ENCODE measurements at places on chromosomes 11 and 22.

GRCh38 chr22:30226192-30226832 is 20.2 kb downstream of the LIF start:
- no peak for DNase-seq

GRCh38 chr22:42001121-42001520 is 2.5 kb downstream of the WBP2NL start:
- DNase-seq = peak; percentile 13

- DNase-seq = no peak
Observed at GRCh38 chr11:112100462-112100861, 13.8 kb downstream of the SDHD start.

DNA sequence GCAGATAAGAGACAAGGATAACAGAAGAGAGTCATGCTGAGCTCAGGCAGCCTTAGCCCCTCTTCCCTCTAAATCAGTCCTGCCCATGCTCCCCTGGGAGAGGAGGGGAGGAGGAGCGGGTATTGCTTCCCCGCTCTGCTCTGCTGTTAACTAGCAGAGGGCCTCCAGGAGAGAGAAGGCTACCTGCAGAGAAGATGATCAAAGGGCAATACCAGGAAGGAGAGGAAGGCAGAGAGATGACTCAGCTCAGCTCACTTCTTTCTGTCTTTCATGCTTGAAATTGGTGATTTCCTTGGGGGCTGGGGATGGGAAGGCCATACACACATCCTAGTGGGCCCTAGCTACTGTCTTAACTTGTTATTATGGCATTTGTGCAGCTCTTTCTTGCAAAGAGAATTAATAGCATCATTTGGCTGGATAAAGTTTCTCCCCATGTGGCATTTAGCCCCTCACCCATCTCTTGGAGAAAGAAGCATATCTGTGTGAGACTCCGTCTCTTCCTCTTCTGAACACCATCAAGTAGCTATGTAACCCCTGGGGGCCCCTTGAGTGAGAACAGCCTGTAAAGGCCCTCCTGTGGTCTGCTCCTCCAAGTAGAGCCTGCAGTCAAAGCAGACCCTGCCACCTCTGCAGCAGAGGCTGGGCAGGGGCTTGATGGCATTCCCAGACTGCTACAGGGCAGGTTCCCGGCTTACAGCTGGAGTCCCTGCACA is 33.4 kb upstream of the AMOTL1 start:
- DNase-seq = no peak

DNA sequence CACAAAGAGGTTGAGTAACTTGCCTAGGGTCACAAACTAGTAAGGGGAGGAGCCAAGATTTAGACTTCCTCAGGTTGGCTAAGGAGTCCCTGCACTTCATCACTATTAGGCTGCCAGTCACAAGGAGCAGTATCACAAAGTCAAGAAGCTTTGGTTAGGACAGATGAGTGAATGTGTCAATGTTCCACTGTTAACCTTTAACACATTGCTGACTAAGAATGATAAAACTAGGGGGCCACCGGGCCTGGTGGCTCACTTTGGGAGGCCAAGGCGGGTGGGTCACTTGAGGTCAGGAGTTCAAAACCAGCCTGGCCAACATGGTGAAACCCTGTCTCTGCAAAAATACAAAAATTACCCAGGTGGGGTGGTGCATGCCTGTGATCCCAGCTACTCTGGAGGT is 32.0 kb downstream of the TMEM123 start:
- DNase-seq = no peak

DNA sequence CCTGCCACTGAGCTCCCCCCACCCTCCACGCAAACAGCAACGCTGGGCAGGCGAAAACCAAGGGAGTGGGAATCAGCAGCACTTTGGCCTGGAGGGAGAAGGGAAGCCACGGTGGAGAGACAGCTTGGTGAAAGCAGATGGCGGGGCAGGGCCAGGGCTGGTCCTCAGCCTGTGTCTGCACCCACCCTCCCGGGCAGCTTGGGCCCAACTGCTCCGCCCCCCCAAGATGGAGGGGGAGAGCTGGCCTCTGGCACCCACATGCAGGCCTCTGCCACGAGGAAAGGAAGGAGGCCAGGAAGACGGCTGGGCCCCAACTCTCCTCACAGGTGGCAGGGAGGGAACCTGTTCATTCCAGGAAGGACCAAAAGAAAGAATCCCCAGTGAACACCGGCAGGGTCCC is 17.8 kb downstream of the MAFF start:
- DNase-seq = no peak

DNA sequence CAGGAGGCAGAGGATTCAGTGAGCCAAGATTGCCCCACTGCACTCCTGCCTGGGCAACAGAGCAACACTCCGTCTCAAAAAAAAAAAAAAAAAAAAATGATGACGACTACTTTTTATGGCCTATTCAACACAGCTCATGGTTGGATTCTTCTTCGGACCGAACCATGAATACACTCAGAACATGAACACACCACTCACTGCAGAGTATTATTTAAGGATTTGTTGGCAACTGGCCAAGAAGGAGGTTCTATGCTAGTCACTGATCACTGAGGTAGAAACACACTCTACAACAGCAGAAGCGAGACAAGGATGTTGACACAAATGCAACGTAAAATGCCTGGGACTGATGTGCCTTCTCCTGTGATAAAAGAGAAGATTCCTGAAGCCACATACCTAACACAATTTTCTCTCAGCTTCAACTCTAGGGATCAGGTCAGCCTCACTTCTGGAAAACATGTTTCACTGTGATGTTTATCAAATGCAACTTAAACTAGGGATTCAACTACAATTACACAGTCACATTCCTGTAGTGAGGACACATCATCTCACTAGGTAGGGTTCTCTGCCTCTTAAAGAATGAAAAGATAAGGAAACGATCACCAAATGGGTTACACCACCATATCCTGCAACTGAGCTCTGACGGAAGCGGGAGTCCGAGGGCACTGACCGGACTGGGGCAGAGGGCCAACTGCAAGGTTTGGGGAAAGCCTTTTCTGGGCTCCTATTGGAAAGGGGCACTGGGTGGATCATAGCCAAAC is 82.5 kb downstream of the SGSM3 start:
- no peak for DNase-seq

GRCh38 chr11:30113326-30113898 is 96.6 kb upstream of the KCNA4 start:
- DNase-seq = no peak

- DNase-seq = no peak
Observed at GRCh38 chr22:37982151-37982785, 2.1 kb downstream of the SOX10 start.

- no peak for DNase-seq
Observed at GRCh38 chr22:36220451-36220921, 18.8 kb downstream of the APOL2 start.

DNA sequence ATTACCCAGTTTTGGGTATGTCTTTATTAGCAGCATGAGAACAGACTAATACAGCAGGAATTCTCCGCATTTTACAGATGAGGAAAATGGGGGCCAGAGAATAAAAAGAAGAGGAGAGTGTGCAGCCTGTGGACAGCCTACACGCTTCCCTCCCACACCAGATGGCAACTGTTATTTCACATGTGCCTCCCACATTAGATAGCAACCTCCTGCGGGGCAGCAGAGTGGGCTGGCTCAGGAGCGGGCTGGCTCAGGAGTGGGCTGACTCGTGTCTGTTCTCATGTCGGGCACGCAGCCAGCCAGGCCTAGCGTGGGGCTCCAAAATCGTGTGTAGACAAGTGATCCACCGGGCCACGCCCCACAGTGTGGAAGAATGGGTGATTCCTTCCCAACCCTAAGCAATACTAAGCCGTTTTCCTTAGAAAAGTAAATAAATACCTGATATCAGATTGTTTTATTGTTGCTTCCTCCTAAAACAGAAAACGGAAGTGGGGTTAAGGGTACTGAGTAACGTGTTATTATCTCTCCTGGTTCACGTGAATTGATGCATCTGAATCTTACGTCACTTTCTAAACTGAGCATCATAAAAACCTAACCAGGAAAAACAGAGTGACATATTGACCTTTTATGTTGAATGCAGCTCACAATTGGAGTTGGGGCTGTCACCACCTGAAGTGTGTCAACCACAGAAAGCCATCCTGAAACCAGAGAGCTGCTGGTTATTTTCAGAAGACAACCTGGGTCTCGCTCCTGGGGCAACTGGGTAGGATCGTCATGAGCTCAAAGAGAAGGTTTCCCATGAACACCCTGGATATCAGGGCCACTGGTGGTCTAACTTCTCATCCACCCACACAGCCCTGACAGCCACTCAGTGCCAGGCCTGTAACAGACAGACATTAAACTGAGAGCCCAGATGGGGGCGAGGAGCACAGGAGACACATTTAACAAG is 3.3 kb downstream of the TTLL1 start:
- DNase-seq = no peak

DNA sequence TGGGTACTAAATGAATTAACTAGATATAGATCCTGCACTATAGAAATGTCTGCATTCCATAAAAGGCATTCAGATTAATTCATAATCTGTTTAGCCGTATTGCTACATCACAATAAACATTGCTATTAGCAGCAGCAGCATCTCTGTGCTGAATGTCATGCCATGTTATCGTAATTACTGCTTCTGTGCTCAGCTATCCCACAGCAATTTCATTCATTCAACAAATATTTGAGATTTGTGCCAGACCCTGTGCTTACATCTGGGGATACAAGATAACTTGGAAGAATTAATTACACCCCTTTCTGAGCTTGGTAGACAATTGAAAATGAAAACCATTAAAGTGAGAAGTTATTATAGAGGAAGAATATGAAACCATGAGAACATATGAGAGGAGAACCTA is 185.8 kb upstream of the C11orf87 start:
- DNase-seq = no peak

GRCh38 chr11:113884361-113884836 is 9.0 kb upstream of the USP28 start:
- DNase-seq = no peak

DNA sequence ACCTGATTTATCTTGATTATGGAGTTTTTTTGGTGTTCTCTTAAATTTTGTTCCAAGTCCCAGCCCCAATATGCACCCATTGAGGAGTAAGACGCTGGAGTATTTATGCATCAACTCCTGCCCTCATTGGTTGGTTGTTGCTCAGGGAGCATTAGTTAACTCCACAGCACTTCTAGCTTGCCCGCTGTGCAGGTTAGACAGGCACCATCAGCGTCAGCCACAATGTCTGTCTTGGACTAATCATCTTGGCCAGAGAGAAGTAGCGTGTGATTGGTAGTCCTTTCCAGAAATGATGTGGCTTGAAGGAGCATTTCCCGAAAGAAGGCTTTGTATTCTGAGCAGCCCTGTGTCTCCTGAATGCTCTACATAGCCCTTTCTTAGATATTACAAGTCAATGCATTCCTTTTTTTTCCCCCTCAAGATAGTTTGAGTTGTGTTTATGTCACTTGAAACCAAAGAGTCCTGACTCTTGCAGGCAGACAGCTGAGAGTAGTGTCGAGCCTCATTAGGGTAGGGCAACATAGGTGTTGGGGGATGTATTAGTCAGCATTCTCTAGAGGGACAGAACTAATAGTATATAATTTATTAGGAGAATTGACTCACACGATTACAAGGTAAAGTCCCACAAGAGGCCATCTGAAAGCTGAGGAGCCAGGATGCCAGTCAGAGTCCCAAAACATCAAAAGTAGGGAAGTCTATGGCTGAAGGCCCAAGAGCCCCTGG is 94.6 kb upstream of the RCN1 start:
- DNase-seq = no peak

GRCh38 chr11:79304599-79305212 is 136.1 kb downstream of the TENM4 start:
- DNase-seq = no peak

DNA sequence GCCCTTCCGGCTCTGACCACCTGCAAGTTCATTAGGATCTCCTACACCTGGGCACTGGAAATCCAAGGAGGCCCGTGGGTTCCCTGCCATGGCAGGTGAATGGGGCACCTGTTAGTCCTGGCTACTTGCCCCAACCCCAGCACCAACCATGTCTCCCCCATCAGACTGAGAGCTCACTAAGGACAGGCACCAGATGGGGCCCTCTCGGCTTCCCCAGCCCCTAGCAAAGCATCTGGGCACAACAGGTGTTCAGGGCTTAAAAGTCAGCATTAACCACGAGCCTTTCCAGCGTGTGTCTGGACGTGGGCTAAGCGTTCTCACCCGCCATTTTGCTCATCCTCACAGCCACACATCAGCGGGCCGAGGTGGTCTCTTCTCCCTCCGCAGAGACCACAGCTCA is 2.2 kb downstream of the SULT4A1 start:
- DNase-seq = no peak

DNA sequence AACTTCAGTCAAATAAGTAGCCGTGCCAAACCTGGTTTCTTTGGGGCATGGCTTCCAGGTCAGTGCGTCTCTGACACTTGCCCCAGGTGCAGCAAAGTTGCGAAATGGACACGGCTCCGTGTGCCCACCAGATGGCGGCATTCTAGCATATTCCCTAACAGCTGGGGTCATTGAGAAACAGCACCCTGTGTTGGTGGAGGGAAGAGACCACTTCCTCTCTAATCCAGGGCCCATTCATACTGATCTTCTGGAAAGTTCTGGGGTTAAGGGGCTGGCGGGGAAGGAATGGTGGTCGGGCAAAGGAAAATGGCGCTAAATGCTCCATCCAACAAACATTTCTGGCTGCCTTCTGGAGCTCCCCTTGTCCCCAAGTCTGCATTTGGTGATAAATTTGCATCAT is 141.2 kb upstream of the TIMP3 start:
- no peak for DNase-seq

DNA sequence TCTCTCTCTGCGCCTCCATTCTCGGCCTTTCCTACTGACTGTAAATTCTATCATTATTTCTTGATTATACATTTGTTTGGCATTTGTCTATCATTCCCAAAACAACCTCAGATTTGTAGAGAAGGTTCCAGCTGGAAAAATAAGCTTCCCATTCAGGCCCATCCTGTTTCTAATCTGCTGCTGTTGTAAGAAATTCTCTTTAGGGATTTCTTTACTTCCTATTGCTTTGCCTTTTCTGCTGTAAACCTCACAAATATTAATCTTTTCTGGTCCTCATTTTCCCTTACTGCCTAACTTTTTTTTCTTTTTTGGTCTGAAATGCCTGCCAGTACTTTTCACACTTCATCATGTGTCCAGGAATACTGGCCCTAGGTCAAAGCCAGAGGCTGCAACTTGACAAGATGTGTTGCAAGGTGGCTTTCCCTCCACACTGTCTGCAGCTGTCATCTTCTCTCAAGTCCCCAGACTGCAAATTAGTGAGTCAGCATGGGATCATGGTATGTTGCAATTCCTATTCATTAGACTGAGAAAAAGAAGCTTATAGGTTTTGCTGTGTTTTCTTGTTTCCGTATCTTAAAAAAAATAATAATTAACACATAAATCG is 858.7 kb upstream of the CHORDC1 start:
- DNase-seq = peak; percentile 55

- no peak for DNase-seq
Observed at GRCh38 chr11:94972700-94973098, 657 bp downstream of the CWC15 start.

Measured in HS-5 (cell line).